SK-N-SH (cell line): ENCODE measurements at places on chromosomes 2 and 18. TPM values are rescaled to one million over a fixed set of nuclear protein-coding genes. Genes with fewer than 3 reads are reported as not detected.

Gene CRYGC
- polyA plus RNA-seq: 0.21 and 0.31 TPM in 2 replicates

- H3K27me3 ChIP-seq: no peaks in the 10 kb centered on the region
- peaks cover 28% of the 10 kb centered on the region for H3K36me3 ChIP-seq
- H3K4me1 ChIP-seq: no peaks in the 10 kb centered on the region
- H3K4me3 ChIP-seq: no peak overlapping the region
- no peak for DNase-seq
Measured at GRCh38 chr2:69491864-69492263, 54.6 kb upstream of the NFU1 start.

Gene CYP27C1
- polyA plus RNA-seq: 0.03 TPM in 1 of 2 replicates, not detected in the other

Gene DSG1
- 0.02 TPM in 1 of 2 replicates, not detected in the other for polyA plus RNA-seq

GRCh38 chr2:127146820-127147502 is 40.0 kb upstream of the BIN1 start:
- no peaks in the 10 kb centered on the region for H3K27me3 ChIP-seq
- DNase-seq: no peak
- no peaks in the 10 kb centered on the region for H3K36me3 ChIP-seq
- no peaks in the 10 kb centered on the region; the same call in 1 of the 2 replicates for H3K4me1 ChIP-seq
- no peak overlapping the region for H3K27ac ChIP-seq
- H3K4me3 ChIP-seq: no peak overlapping the region
